ENCODE measurements at places on chromosomes 7 and 10.

- no peak for DNase-seq
Measured at GRCh38 chr10:99834410-99834809, 52.0 kb downstream of the ABCC2 start.

DNA sequence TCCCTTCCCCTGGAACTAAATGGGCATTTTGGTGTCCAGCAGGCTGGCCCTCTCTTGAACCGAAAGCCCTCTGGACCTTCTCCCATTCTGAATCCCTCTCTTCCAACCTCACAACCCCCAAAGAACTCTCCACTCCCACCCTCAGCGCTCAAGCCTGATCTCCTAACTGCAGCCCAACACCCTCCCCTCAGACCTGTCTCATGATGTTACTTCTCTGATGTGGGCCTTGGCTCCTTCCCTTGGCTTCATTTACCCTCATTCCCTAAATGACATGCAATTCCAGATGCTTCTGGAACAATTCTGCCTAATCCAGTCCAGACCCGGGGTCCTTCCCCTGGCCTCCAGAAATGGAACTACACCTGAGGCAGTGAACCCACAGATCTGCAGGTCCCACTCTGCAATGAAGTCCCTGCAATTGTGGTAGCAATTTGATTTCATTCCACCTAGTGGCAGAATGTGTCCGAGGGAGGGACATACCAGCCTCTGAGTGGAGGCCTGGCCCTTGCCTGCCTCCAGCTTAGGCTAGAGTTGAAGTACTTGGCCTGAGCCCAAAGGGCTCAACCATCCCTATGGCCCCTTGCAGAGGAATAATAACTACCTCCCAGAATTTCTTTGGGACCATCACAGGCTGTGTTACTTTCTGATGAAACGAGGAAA, 4.1 kb upstream of the CEP41 start:
- no peak for DNase-seq

DNA sequence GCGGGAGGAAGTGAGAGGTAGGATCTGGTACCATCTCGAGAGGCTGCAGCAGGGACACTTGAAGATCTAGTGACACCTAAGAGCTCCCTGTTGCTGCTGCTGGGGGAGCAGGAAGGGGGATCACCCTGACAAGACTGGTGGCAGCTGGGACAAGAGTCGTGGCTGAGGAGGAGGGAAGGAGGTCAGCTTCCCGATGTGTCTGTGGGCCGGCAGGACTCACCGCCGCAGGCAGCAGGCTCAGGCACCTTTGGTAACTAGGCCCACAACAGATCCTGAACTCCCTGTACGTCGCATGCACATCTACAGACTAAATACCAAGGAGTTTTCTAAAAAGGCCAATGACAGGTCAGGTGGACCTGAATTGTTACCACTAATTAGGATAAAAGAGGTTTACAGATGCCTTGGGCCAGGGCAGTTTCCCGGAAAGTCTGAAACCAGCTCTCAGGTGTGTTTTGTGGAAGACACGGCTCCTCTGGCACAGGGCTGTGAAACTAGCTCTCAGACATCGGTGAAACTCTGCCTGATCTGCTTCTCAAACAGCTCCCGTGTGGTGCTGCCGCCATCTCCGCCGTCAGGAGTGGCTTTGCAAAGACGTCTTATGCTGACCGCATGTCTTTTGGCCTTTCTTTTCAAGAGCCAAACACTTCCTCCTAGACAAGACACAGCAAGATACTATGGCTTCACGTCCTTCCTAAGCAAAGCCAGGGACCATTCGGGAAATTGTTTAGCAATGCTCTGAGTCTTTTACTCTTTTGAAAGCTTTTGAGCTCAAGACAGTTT, 609.7 kb downstream of the PTPRN2 start:
- no peak for DNase-seq

- no peak for DNase-seq
Measured at GRCh38 chr7:66246554-66247171, 41.5 kb downstream of the TPST1 start.

GRCh38 chr7:111362506-111363054, 199.7 kb downstream of the IMMP2L start:
- DNase-seq, result no peak

DNA sequence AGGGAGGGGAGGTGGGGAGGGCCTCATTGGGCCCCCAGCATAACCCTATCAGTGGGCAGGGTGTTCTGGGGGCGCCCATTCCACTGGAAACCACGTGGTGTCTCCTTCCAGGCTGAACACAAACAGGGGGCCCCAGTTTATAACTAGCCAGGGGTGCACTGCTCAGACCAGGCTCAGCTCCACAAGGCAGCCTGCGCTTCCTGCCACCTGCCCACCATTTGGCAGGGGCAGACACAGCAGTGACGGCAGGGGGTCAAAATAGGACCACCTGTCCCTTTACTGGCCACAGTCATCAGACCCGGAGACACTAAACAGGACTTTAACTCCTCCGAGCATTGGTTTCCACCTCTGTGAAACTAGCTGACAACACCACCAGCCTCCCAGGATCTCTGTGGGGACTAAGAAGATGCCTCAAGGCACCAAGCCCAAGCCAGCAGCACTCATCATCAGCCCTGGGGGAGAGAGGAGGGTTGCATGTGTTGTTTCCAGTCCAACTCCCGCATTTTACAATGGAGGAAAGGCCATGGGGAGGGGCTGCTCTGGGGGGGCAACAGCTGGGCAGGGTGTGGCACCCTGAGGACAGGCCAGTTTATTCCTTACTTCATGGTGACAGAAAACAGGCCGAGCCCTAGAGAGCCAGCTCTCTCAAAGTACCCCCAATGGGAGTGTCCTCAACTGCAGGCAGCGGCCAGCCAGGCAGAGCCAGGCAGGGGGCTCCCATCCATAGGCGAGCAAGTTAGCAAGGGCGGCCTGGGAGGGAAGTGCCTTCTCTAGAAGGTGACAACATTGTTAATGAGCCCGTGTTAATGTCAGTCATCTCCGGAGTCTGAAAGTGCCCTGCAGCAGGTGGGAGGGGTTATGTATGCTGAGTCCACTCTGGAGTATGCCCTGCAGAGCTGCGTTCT, 127.6 kb downstream of the TNS3 start:
- peak; percentile 21 for DNase-seq

DNA sequence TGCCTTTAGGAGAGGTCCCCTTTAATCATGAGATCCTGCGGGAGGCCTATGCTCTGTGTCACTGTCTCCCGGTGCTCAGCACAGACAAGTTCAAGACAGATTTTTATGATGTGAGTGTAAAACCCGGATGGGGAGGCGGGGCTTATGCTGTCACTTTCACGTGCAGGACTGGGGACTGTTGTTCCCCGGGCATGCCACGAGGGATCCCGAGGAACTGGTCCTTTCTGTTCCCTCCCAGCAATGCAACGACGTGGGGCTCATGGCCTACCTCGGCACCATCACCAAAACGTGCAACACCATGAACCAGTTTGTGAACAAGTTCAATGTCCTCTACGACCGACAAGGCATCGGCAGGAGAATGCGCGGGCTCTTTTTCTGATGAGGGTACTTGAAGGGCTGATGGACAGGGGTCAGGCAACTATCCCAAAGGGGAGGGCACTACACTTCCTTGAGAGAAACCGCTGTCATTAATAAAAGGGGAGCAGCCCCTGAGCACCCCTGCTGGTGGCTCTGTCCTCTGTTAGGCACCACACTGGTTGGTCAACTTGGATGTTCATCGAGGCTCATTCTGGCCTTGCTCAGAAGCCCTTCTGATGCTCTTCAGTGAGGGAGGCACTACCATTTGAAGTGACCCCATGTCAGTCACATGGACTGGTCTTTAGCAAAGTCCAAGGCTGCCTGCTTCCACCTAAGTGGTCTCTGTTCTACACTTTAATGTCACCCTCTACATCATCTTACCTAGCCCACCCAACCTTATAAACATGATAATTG, 2.8 kb downstream of the COPS6 start:
- no peak for DNase-seq

DNA sequence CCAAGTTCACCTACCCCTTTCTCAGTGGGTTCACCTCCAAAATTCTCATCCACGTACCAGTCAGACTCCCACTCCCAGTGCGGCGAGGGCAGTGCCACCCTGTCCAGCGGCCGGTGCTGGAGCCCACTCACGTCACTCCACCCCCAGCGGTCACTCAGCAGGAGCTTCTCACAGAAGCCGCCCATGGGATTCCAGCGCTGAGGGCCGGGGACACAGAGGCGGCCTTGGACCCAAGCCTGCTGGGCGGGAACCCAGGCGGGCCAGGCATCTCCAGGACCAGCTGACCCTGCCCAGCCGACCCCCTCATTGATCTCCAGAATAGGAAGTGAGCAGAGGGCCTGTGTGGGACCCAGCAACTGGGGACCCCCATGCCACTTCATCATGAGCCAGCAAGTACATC, 7.2 kb downstream of the TECPR1 start:
- no peak for DNase-seq

DNA sequence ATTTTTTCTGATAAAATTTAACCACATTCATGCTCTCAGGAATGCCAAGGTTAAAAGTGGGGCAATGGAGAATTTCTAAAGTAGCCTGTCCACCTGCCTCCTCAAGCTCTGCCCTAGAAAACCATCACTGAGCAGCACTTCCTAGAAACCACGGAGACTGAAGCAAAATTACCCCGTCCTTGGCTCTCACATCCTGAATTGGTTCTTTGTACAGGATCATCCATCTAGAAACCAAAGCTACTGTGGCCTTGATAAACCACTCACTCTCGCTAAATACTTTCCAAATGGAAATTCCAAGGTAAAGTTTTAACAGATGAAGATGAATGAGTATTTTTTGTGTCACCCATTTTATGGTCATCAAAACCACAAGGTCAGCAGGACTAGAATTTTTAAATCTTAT, 96.6 kb downstream of the AVL9 start:
- DNase-seq, result no peak

GRCh38 chr10:131461093-131461492, 149.6 kb upstream of the TCERG1L start:
- no peak for DNase-seq

GRCh38 chr7:93594250-93594649, 19.7 kb upstream of the CALCR start:
- no peak for DNase-seq

GRCh38 chr10:58576751-58577436, 64.2 kb downstream of the BICC1 start:
- peak; percentile 75 for DNase-seq

- no peak for DNase-seq
Measured at GRCh38 chr10:5497948-5498730, 1.2 kb downstream of the CALML5 start.

DNA sequence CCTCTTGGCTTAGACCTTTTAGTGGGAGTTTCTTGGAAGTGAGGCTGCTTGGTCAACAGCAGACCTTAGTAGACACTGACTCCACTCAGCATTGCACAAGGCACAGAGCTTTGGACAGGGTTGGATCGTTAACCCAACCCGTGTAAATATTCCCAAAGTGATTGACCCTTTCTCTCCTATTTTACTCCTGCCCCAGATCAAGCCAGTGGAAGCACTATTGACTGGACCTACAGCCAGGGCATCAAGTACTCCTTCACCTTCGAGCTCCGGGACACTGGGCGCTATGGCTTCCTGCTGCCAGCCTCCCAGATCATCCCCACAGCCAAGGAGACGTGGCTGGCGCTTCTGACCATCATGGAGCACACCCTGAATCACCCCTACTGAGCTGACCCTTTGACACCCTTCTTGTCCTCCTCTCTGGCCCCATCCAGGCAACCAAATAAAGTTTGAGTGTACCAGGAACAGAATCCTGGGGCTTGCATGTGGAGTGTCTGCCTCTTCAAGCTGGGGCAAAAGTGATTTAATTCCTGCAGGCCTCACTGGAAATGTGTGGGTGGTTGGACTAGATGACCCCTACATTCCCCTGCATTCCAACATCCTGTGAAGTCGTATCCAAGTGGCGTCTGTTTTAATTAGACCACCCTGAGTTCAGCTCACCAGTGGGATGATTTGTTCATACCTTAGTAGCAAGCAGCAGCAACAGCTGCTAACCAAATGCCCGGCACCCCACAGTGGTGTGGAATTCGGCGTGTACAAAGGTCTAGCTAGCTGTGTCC, 7.5 kb downstream of the CPA1 start:
- no peak for DNase-seq

DNA sequence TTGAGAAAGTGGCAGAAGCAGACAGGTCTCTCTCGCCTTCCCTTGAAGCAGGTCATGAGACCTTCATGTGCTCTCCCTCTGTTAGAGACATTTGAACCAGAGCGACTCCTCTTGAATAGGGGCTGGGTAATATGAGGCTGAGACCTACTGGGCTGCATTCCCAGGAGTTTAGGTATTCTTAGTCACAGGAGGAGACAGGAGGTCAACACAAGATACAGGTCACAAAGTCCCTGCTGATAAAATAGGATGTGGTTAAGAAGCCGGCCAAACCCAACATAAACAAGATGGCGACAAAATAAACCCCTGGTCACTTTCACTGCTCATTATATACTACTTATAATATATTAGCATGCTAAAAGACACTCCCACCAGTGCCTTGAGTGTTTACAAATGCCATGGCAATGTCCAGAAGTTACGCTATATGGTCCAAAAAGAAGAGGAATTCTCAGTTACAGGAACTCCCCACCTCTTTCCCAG, 43.5 kb upstream of the MSRB2 start:
- DNase-seq, result no peak

GRCh38 chr7:33760834-33761233, 144.5 kb upstream of the BMPER start:
- DNase-seq, result no peak

- no peak for DNase-seq
Measured at GRCh38 chr10:94103801-94104221, 110.1 kb downstream of the PLCE1 start.

- no peak for DNase-seq
Measured at GRCh38 chr10:70198696-70199466, 28.6 kb upstream of the SAR1A start.

DNA sequence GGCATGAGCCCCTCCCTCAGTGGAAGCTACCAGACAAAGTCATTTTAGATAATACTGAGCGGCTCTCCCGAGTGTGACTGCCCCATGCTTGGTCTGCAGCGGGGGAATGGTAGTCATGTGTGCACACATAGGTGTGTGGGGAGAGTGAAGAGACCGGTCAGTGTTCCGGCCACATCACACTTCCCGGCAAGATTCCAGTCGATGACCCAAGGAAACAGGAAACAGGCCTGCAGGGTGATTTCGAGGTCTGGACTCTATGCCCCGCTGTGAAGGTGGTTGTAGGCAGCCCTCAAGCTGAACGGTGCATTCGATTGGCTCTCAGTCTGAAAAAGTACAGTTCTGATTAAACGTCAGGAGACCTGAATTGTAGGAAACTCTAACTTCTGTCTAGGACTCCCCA, 73.2 kb downstream of the SYPL1 start:
- DNase-seq, result no peak

DNA sequence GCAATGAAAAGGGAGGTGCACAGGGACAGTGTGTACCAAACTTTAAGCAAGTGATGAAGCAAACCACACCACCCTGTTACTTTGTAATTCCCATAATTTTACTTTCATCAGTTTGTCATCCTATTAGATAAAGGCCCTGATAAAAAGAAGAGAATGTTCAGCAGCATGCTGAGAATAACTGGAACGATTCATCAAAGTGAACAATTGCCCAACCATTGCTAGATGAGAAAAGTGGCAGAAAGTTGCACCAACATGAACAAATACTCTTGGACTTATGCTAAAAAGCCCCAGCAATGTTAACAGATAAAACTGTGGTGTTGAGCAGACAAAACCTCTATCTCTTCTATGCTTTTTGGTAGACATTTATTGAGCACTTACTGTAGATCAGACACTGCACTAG, 75.5 kb upstream of the PCGF5 start:
- DNase-seq, result no peak

GRCh38 chr10:111246136-111246535, 169.3 kb downstream of the ADRA2A start:
- DNase-seq, result no peak

- DNase-seq, result no peak
Measured at GRCh38 chr7:34135924-34136323, 230.6 kb downstream of the BMPER start.

GRCh38 chr7:156082048-156083040, 270.1 kb upstream of the SHH start:
- no peak for DNase-seq
